Activated gamma-delta T cell (primary cell): ENCODE measurements at places on chromosomes 11 and 22.

- DNase-seq, result no peak
These were observed 21.1 kb downstream of the MYO7A start for GRCh38 chr11:77148963-77149715.

DNA sequence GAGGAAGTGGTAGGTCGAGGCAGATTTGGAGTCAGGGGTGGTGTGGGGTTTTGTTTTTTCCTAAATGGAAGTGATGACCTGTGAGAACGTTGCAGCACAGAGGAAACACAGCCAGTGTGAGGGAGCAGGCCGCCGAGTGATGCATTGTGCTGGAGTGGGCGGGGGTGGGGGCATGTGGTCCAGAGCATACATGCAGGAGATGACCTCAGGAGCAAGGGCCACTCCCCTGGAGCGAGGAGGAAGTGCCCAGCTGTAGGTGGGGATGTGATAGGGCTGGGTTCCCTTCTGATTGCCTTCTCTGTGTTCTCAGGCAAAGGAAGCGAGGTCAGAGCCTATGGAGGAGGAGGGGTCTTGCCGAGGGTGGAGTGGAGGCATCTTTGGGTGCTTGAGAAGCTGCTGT is 81.4 kb downstream of the PPP6R3 start:
- DNase-seq, result no peak

- DNase-seq, result no peak
These were observed 33.3 kb downstream of the KIAA1671 start for GRCh38 chr22:24985826-24986214.

- DNase-seq, result no peak
These were observed 26.6 kb downstream of the NF2 start for GRCh38 chr22:29629903-29630516.

- DNase-seq, result no peak
These were observed 72.6 kb downstream of the USP35 start for GRCh38 chr11:78261367-78261766.

DNA sequence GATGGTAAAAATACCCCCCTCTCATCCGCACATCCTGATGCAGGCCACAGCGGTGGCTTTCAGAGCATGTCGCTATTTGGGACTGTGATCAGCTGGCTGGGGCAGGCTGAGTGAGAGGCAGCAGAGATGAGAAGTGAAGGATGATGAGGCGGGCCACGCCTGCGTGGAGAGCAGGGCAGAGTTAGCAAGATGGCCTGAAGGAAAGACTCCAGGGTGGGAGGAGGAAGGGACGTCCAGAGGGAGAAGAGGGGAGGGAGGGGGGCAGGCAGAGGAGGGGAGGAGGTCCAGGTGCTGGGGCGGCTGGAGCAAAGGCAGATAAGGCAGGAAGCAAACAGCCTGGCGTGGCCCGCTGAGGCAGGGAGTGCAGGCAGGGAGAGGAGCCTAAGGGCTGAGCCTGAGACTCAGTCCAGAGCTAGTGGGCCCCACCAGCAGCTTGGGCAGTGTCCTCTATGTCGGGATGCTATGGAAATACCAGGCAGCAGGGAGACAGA is 29.1 kb downstream of the LRFN4 start:
- no peak for DNase-seq

DNA sequence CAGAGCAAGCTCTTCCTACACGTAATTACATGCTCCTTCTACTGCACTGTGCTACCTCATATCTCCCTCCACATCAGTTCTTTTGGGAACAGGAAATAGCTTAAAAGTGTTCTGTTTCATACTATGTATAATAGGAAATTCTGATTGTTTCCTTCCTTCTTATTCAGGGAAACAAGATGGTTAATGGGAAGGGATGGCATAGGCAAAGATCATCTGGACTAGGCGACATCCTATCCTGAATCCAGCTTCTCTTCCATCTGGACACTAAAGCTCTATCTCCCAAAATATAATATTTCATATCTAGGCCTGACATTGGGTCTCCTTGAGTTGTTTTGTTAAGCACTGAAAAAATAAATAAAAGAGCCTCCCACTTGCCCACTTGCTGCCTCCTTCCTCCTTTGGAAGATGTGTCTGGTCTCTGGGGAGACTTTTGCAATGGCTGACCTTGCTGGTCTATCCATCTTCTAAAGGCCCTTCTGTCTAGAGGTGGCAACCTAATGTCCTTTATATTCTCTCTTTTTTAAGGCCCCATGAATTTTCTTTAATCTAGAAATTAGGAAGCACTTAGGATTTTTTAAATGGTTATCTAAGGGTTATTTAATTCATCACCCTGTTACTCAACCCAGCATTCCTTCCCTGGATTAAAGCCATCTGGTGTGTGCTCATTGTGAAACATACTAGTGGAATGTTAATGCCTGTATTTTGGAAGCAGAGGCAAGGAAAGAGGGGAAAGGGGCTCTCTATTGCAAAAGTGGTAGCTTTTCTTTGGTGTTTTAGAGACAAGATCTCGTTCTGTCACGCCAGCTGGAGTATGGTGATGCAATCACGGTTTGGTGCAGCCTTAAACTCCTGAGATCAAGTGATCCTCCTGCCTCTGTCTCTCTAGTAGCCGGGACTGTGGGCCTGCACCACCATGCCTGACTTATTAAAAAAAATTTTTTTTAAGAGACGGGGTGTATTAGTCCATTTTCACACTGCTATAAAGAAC is 20.6 kb downstream of the CLMP start:
- no peak for DNase-seq

DNA sequence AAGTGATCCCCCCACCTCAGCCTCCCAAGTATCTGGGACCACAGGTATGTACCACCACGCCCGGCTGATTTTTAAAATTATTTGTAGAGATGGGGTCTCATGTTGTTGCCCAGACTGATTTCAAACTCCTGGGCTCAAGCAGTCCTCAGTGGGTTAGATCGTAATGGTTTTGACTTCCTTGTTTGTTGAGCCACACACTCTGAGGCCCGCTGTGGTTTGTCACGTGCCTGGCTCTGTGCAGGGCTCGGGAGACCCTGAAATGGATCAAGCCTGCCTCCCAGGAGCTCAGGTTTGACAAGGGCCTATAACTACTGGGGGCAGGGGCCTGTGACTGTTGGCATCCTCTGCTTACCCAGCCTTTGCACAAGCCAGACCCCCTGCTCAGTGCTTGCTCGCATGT is 68.1 kb downstream of the MPPED1 start:
- DNase-seq, result no peak
